Activated naive CD8-positive, alpha-beta T cell treated with anti-CD3 and anti-CD28 coated beads, Interleukin-2, amount 10 ng/mL, durations not matched to agents 7 days and 5 days (primary cell): ENCODE measurements at places on chromosomes 3 and 15. TPM values are rescaled to one million over a fixed set of nuclear protein-coding genes. Genes with fewer than 3 reads are reported as not detected.
A peak's percentile ranks its signal among the peaks of the same experiment; 100 is the strongest.

GRCh38 chr15:67931861-67932260 lies 92.0 kb upstream of the RNU6-1 start:
- no peaks in the 10 kb centered on the region for H3K4me1 ChIP-seq
- H3K4me3 ChIP-seq: no peak overlapping the region
- H3K36me3 ChIP-seq: no peaks in the 10 kb centered on the region
- no peak overlapping the region for H3K27ac ChIP-seq
- no peaks in the 10 kb centered on the region for H3K27me3 ChIP-seq

GRCh38 chr15:96043591-96044171 lies 286.8 kb upstream of the NR2F2 start:
- H3K27me3 ChIP-seq: peaks cover 65% of the 10 kb centered on the region
- H3K4me1 ChIP-seq: no peaks in the 10 kb centered on the region
- no peak overlapping the region for H3K4me3 ChIP-seq
- DNase-seq: no peak
- H3K36me3 ChIP-seq: no peaks in the 10 kb centered on the region

Gene AMOTL2
- total RNA-seq: not detected

Gene AP3B2
- 0.17 TPM for total RNA-seq

DNA sequence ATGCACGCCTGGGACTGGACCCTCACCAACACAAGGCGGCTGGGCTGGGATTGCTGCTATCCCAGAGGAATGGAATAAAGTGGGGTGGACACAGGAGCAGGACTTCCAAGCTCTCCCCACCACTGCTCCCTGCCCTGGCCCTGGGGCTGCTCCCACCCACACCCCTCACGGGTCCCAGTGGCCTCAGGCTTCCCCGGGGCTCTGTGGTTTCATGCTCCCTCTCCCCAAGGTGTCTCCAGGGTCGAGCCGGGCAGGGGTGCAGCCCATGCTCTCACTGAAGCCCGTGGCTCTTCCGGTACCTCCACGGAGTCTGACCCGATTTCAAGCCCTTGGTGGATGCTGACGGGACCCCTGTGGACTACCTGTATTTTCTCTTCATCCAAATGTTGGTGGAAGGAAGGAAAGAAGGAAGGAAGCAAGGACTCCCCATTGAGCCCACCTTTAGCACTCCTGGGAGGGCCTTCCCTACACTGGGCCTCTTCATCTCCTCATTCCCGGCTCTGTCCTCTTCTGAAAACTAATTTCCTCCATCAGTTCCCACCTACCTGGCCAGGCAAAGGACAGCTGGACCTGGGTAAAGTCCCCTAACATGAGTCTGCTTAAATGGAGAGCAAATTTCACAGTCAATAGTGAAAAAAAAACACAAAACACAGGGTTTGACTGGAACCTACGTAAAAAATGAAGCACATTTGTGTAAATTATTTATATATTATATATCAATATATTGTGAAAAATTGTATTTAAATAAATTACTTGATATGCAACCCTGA lies 44.0 kb upstream of the PCSK6 start:
- H3K36me3 ChIP-seq: no peaks in the 10 kb centered on the region
- peaks cover 2% of the 10 kb centered on the region for H3K27me3 ChIP-seq
- no peak for DNase-seq

Gene PLA2G4E
- not detected for total RNA-seq

DNA sequence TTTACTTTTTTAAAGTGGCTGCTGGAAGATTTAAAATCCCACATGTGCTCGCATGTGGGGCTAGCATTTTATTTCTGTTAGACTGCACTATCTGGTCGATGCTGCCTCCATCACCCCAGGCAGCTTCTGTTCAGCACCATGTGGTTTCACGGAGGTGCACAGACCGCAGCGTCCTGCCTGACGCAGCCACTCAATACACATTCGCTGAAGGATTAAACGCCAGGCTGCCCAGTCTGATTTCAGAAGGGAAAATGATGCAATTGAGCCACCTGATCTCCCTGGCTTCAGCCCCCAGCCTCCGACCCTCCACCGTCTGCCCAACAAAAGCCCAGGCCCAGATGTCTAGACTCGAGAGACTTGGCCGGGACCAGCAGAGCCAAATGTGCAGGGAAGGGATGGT lies 84.5 kb downstream of the MEGF11 start:
- no peak for DNase-seq
- no peaks in the 10 kb centered on the region for H3K36me3 ChIP-seq
- peaks cover 3% of the 10 kb centered on the region for H3K4me1 ChIP-seq
- H3K4me3 ChIP-seq: no peak overlapping the region

Gene CAMK2N2
- total RNA-seq: not detected

Gene MCF2L2
- total RNA-seq: 6.5 TPM

GRCh38 chr15:92091155-92091734 lies 237.7 kb downstream of the SLCO3A1 start:
- peaks cover 26% of the 10 kb centered on the region for H3K4me1 ChIP-seq
- H3K27me3 ChIP-seq: no peaks in the 10 kb centered on the region
- H3K27ac ChIP-seq: peak overlapping the region; percentile 30
- peaks cover 7% of the 10 kb centered on the region for H3K36me3 ChIP-seq

Gene NISCH
- total RNA-seq: 125 TPM

DNA sequence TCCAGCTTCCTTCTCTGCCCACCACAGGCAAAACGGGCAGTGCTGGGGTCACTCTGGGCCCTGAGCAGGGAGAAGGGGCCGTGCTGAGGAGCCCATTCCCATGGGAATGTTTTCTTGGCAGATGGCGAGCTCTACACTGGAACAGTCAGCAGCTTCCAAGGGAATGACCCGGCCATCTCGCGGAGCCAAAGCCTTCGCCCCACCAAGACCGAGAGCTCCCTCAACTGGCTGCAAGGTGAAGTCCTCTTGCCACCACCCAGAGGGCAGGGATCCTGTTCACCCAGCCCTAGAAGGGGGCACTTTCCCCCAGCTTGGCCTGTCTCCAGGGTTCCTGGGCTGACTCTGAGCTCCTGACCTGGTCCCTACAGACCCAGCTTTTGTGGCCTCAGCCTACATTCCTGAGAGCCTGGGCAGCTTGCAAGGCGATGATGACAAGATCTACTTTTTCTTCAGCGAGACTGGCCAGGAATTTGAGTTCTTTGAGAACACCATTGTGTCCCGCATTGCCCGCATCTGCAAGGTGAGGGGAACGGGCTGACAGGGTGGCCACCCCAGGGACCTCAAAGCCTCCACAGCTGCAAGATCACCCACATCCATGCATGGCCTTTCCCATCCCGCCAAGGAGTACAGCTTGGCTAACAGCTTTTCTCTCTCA lies 12.4 kb downstream of the CIB1 start:
- H3K4me3 ChIP-seq: no peak overlapping the region
- no peak for DNase-seq
- no peak overlapping the region for H3K27ac ChIP-seq
- no peaks in the 10 kb centered on the region for H3K27me3 ChIP-seq
- H3K36me3 ChIP-seq: no peaks in the 10 kb centered on the region

DNA sequence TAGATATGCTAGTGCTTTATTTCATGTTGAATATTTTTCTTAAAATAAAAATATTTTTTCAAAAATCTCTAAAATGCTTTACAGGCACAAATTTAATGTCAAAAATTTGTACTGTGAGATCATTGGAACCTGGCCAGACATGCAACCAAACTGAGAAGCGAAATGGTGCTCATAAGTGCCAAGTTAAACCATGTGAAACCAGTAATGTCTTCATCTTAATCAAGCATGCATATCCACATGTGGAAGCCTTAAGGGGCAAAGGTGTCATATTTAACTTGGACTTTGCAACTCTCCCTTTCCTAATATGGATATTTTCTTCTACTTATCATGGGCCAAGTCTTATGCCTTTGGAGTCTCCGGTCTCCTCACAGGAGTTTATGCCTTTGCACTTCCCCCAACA lies 208.9 kb upstream of the COL8A1 start:
- no peak for DNase-seq
- H3K27me3 ChIP-seq: no peaks in the 10 kb centered on the region
- H3K36me3 ChIP-seq: no peaks in the 10 kb centered on the region
- H3K4me3 ChIP-seq: no peak overlapping the region
- no peaks in the 10 kb centered on the region for H3K4me1 ChIP-seq
- H3K27ac ChIP-seq: no peak overlapping the region

Gene ARNT2
- not detected for total RNA-seq

DNA sequence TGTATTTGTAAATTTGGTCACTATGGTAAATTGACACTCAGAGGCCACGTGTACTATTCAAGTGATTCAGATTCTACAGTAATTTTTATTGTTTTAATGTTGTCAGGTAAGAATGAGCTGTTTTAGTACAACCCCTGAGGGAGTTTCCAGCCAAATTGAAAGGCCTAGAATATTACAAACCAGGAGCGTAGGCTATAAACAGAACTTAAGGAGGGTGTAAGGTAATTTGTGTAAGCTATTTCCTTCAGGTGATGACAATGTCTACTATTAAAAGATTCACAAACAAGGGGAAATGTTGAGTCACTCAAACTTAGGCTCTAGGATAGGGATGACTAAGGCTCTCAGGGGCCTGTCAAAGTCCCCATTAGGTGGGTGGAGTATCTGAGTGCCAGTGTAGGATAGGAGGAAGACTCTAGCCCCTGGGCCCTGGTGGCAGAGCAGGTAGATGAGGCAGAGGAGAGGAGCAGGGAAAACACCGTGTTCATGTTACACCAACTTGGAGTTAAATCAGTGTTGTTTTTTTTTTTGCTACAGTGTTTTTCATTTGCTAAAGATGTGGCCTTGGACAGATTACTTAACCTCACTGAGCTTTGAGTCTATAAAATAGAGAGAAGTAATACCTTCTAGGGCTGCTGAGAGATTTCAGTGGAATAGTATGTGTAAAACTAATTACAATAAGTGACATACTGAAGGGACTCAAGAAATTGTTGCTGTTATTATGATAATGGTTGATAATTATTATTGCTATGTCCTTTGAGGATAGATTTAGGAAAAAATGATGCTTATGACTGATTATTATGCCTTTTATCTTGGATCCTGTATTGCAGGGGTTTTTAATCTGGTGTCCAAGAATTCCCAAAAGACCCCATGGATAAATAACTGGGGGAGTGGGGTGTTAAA lies 10.3 kb downstream of the TM4SF1 start:
- no peak for DNase-seq
- H3K27me3 ChIP-seq: peaks cover 11% of the 10 kb centered on the region
- H3K4me3 ChIP-seq: no peak overlapping the region
- H3K4me1 ChIP-seq: no peaks in the 10 kb centered on the region

GRCh38 chr3:145776782-145777408 lies 384.1 kb downstream of the PLOD2 start:
- H3K27ac ChIP-seq: no peak overlapping the region
- H3K4me1 ChIP-seq: no peaks in the 10 kb centered on the region
- H3K27me3 ChIP-seq: peaks cover 2% of the 10 kb centered on the region
- H3K4me3 ChIP-seq: no peak overlapping the region

Gene STAB1
- total RNA-seq: 13.0 TPM

- H3K4me3 ChIP-seq: no peak overlapping the region
- H3K36me3 ChIP-seq: no peaks in the 10 kb centered on the region
- H3K27me3 ChIP-seq: peaks cover 2% of the 10 kb centered on the region
- DNase-seq: no peak
- H3K4me1 ChIP-seq: no peaks in the 10 kb centered on the region
These were observed 67.6 kb downstream of the COL6A5 start for GRCh38 chr3:130412991-130413560.

DNA sequence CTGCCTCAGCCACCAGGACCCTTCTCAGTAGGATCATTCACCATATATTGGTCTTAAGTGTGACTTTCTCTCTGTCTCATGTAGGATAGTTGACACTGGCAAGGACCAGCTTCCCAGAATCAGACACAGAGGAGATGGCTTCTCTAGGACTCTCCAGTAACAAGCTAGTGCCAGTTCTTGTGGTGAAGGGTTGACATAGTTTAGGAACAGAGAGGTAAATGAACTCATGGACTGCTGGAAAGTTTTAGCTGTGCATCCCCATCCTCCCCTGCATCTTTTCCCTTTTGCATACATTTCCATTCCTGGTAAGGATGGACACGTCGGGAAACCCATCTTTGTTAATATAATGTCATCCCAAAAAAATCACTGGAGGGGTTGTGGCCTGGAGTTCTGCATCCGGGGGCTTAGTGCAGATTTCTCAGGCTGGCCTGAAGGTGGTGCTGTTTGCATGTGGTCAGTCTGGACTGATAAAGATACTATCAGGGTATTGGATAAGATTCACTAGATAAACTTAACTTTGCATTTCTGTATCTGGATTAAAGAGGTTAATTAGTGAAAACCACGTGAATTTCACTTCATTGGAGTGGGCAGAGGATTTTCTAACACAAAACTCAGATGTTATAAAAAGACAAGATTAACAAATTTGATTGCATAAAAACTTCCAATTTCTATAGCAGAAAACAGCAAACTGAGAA lies 110.8 kb downstream of the TBC1D2B start:
- peaks cover 33% of the 10 kb centered on the region for H3K27me3 ChIP-seq
- no peak overlapping the region for H3K27ac ChIP-seq
- H3K4me1 ChIP-seq: peaks cover 6% of the 10 kb centered on the region
- H3K36me3 ChIP-seq: no peaks in the 10 kb centered on the region

DNA sequence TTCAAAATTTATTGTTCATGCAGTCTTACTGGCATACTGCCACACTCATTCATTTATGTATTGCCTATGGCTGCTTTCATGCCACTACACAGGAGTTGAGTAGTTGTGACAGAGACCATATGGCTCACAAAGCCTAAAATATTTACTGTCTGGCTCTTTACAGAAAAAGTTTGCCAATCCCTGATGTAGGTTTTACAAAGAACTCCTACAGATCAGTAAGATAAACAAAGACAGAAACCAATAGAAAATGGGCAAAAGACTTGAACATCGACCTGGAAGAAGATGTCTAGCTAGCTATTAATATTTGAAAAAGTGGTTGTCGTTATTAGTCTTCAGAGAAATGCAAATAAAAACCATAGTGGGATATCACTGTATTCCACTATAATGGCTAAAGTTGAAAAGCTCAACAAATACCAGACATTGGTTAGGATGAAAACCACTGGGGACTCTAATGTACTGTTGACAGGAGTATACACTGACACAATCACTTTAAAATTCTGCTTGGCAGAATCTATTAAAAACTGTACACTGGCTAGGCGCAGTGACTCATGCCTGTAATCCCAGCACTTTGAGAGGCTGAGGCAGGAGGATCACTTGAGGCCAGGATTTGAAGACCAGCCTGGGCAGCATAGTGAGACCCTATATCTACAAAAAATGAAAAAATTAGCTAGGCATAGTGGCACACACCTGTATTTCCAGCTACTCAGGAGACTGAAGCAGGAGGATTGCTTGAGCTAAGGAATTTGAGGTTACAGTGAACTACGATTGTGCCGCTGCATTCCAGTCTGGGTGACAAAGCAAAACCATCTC lies 87.7 kb downstream of the NEO1 start:
- DNase-seq: no peak
- peaks cover 5% of the 10 kb centered on the region for H3K36me3 ChIP-seq
- peaks cover 7% of the 10 kb centered on the region for H3K4me1 ChIP-seq

GRCh38 chr15:47964229-47964628 lies 156.6 kb upstream of the SLC24A5 start:
- no peaks in the 10 kb centered on the region for H3K36me3 ChIP-seq
- no peak overlapping the region for H3K4me3 ChIP-seq
- no peaks in the 10 kb centered on the region for H3K27me3 ChIP-seq
- no peak overlapping the region for H3K27ac ChIP-seq
- H3K4me1 ChIP-seq: peaks cover 10% of the 10 kb centered on the region
